ENCODE measurements at places on chromosomes 2 and 18. TPM values are rescaled to one million over a fixed set of nuclear protein-coding genes. Genes with fewer than 3 reads are reported as not detected.

CABYR gene
- 3.6 TPM for total RNA-seq

KCNG2 gene
- 4.7 TPM for total RNA-seq

PELI1 gene
- 7.0 TPM for total RNA-seq

SCYGR7 gene
- total RNA-seq: not detected

IGFBP2 gene
- 4.7 TPM for total RNA-seq

EMILIN2 gene
- 26.5 TPM for total RNA-seq

IL36G gene
- not detected for total RNA-seq

MEP1B gene
- total RNA-seq: not detected

RAX gene
- total RNA-seq: not detected

RNF152 gene
- 10.5 TPM for total RNA-seq

ALLC gene
- total RNA-seq: not detected

PEX13 gene
- total RNA-seq: 25.7 TPM

RAD51AP2 gene
- not detected for total RNA-seq

EEF1B2 gene
- 943 TPM for total RNA-seq

CCDC74A gene
- total RNA-seq: 11.5 TPM

CCDC141 gene
- under 0.01 TPM for total RNA-seq

STEAP3 gene
- 18.2 TPM for total RNA-seq

TMEM198 gene
- total RNA-seq: 1.3 TPM

FAM228B gene
- total RNA-seq: 7.5 TPM

SALL3 gene
- not detected for total RNA-seq

RAB27B gene
- total RNA-seq: 30.2 TPM

OSR1 gene
- 36.5 TPM for total RNA-seq

MAL gene
- total RNA-seq: not detected

STPG4 gene
- 0.37 TPM for total RNA-seq

MFSD6 gene
- 15.1 TPM for total RNA-seq

CHRNG gene
- total RNA-seq: not detected

PDCD1 gene
- not detected for total RNA-seq

LRPPRC gene
- 51.4 TPM for total RNA-seq

SKOR2 gene
- not detected for total RNA-seq

TLK1 gene
- total RNA-seq: 24.6 TPM

CDH19 gene
- not detected for total RNA-seq

IL18R1 gene
- 1.5 TPM for total RNA-seq

SETBP1 gene
- 2.8 TPM for total RNA-seq

DHX57 gene
- 21.6 TPM for total RNA-seq

RAB31 gene
- total RNA-seq: 51.2 TPM

RTP5 gene
- total RNA-seq: not detected

APLF gene
- total RNA-seq: 7.0 TPM

CWC22 gene
- total RNA-seq: 15.8 TPM

ABCG5 gene
- not detected for total RNA-seq

C1QL2 gene
- total RNA-seq: not detected

ARHGAP15 gene
- total RNA-seq: 0.09 TPM

ZC3H8 gene
- 3.4 TPM for total RNA-seq

HTR2B gene
- total RNA-seq: 6.0 TPM

MPHOSPH10 gene
- 18.1 TPM for total RNA-seq

FAM237A gene
- total RNA-seq: not detected

NEU2 gene
- not detected for total RNA-seq

MYOM1 gene
- total RNA-seq: 1.3 TPM

HOXD8 gene
- total RNA-seq: 1.6 TPM

ANKRD36C gene
- 17.2 TPM for total RNA-seq

ORC2 gene
- 12.3 TPM for total RNA-seq

TUBA3D gene
- not detected for total RNA-seq

ANKRD29 gene
- total RNA-seq: 7.3 TPM

LOXL3 gene
- 57.5 TPM for total RNA-seq

WNT10A gene
- not detected for total RNA-seq

CRACDL gene
- not detected for total RNA-seq

COLEC12 gene
- total RNA-seq: 79.5 TPM

TNFRSF11A gene
- 0.09 TPM for total RNA-seq

Measured in smooth muscle cell of bladder (primary cell).